GOT3 (cell line): ENCODE measurements at places on chromosomes 2 and 18.

DNA sequence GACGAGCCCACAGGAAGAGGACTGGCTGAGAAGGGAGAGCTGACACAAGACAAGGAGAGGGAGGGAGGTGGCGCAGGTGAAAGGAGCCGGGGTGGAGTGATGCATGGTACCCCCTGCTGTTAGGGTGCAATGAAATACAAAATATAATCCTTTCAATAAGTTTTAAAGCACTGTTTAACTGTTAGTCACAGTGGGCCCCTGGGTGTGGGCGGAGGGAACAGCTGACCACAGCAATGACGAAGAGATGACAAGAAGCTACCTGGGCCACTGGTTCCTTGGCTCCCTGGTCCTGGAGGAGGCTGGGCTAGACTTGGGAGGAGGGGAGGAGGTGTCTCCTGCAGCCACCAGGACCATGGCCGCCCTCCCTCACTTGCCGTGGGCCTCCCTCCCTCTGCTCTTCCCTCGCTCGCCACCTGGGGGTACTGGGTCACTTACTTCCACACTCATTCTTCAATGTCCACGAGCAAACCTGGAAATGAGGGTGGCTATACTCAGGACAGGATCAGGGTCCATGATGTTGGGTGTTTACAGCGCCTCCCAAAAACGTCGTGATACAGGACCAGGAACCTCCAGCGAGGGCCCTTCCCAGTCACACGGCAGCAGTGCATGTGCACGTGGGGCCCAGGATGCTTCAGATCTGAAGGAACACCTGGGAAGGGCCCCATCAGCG lies 196.1 kb downstream of the ANKRD30B start:
- no peak for DNase-seq

DNA sequence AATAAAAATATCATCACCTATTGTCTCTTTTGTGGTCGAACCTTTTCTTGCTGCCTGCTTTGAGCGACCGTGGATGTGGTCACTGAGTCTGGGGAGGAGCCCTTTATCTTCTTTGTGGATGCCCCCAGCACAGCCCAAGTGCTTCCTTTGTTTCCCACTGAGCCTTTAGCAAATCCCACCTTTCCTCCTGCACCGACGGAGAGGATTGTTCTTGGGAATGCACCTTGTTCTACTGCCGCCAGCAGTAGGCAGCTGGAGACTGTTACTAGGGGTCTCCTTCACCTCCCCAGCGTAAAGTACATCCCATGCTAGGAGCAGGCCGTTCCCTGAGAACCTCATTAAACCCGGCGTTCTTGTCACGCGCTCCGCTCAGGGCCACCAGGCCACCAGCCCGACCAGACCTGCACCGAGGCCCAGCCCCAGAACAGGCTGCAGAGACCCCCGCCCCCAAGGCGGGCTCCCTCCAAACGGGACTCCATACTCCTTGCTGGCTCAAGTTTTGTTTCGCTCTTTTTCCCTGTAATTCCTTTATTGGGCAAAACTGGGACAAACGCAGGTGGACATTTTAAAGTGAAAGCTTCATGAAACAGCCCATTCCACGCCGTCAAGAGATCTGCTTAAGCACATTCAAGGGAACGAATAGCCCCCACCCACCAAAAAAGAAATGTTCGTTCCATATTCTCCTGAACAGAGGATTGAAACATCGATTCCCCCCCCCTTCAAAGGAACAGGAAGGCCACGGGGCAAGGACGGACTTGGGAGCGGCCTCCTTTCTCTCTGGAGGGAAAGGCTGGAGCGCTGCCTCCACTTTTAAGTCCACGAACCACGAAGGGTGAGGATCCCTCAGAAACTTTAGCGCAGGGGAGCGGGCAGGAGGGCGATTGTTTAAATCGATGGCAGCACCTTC lies 1.1 kb upstream of the MAT2A start:
- DNase-seq: no peak

DNA sequence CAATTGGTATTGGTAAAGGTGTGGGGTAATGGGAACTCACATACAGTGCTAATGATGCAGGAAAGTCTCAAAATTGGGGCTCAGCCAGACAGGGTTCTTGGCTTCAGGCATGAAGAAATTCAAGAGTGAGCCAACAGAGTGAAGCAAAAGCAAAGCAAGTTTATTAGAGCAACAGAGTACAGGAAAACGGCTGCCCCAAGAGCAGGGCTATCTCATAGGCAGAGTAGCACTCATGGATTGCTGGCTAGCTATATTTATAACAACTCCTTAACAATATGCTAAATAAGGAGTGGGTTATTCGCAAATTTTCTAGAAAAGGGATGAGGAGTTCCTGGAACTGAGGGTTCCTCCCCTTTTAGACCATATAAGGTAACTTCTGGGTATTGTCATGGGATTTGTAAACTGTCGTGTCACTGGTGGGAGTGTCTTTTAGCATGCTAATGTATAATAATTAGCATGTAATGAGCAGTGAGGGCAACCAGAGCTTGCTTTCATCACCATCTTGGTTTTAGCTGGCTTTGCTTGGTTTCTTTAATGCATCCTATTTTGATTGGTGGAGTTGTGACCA lies 233.8 kb upstream of the NOL4 start:
- no peak for DNase-seq

GRCh38 chr2:12877761-12878160 lies 161.0 kb downstream of the TRIB2 start:
- DNase-seq: no peak

- DNase-seq: no peak
Measured at GRCh38 chr2:113197347-113198047, 23.7 kb downstream of the PSD4 start.

GRCh38 chr2:120929829-120930228 lies 194.2 kb downstream of the GLI2 start:
- DNase-seq: no peak
